ENCODE measurements at places on chromosomes 7 and 10.
A peak's percentile ranks its signal among the peaks of the same experiment; 100 is the strongest.

DNA sequence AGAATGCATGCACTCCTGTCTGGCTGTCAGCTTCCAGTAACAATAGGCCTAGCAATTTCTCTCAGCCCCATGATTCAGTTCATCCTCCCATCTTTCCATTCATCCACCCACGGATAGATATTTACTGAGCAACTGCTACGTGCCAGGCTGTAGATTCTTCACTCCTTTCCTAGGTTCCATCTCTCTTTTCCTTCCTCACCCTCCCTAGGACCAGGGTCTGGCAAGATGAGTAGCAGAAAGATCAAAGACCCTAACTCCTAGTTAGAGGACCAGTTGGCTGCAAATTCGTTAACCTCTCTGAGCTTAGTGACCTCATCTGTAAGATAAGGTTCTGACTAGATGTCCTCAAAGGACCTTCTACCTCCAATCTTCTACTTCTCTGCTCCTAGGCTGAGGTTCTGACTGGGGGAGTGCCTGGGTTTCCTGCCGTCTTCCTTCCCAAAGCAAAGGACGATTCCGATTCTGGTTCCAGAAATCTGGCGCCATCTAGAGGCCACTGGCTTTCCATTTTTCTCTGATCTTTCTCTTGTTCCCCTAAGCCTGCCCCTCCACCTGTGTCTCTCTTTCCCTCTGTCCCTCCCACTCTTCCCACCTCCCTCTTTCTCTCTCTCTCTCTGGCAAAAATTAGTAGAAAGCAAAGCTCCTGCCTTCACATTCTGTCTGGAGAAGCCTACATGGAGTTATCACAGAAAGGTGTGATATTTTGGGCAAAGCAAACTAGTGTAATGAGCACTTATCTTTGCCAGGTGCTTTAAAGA lies 26.2 kb downstream of the TBATA start:
- DNase-seq: peak; percentile 81

DNA sequence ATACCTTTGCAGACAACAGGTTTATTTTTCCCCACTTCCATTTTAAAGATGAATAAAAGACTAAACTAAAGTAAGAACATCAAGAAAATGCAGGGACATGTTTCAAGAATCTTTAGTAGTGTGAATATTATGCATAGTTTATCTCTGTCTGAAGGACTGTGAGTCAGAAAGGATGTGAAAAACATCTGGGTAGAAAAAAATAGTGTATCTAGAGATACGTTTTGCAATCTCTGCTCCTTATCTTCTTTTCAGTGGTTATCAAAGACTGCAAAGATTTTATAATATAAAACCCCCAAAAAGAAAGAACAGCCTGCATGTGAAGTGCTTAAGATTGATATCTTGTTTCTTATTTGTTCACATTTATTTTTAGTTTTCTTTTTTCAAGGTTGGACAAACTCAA lies 101.9 kb upstream of the ARHGAP21 start:
- no peak for DNase-seq

GRCh38 chr10:69819716-69820506 lies 18.2 kb downstream of the COL13A1 start:
- no peak for DNase-seq

DNA sequence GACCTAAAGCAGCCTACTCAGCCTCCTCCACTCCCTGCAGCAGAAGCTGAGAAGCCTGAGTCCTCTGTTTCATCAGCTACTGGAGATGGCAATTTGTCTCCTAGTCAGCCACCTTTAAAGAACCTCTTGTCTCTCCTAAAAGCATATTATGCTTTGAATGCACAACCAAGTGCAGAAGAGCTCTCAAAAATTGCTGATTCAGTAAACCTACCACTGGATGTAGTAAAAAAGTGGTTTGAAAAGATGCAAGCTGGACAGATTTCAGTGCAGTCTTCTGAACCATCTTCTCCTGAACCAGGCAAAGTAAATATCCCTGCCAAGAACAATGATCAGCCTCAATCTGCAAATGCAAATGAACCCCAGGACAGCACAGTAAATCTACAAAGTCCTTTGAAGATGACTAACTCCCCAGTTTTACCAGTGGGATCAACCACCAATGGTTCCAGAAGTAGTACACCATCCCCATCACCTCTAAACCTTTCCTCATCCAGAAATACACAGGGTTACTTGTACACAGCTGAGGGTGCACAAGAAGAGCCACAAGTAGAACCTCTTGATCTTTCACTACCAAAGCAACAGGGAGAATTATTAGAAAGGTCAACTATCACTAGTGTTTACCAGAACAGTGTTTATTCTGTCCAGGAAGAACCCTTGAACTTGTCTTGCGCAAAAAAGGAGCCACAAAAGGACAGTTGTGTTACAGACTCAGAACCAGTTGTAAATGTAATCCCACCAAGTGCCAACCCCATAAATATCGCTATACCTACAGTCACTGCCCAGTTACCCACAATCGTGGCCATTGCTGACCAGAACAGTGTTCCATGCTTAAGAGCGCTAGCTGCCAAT lies 202.2 kb downstream of the ZEB1 start:
- no peak for DNase-seq

DNA sequence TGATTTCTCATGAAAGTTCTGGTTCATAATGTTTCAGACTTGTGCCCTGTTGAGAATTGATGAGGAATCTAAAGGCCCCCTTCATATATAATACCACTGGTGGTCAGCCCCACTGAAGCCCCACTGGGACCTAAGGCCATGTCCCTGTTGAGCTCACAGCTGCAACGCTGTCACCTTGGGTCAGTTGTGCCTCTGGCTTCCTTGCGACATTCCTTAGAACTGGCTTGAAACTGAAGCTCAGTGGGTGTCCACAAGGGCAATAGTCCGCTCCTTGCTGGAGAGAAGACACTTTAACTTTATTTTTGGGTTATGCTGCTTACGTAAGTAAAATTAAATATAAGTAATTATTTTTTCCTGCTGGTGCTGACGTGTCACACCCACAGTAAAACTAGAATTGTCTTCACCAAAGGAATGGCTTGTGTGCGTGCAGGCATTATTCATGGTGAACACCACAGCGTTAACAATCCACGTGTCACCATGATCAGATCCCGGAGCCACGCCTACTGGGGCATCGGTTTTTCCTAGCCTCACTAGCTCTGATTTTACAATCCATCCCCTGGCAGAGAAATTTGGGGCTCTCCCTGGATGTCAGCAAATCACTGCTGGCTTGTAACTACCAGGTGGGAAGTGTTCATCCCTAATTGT lies 66.5 kb downstream of the BICC1 start:
- no peak for DNase-seq

- no peak for DNase-seq
Observed at GRCh38 chr7:1857487-1858421, 187.7 kb downstream of the ELFN1 start.

- no peak for DNase-seq
Observed at GRCh38 chr7:151886783-151887182, 9.9 kb upstream of the PRKAG2 start.

- no peak for DNase-seq
Observed at GRCh38 chr10:110109511-110109910, 97.9 kb upstream of the MXI1 start.

- DNase-seq: peak; percentile 48
Observed at GRCh38 chr10:15744217-15744865, 24.6 kb upstream of the ITGA8 start.

- no peak for DNase-seq
Observed at GRCh38 chr7:120550494-120551048, 277.6 kb downstream of the KCND2 start.

- DNase-seq: no peak
Observed at GRCh38 chr7:11078247-11078834, 104.7 kb downstream of the PHF14 start.

Measured in mucosa of gallbladder (tissue), 1 donor.